Hippocampal formation (tissue), 2 donors: ENCODE measurements at places on chromosomes 4 and X.

DNA sequence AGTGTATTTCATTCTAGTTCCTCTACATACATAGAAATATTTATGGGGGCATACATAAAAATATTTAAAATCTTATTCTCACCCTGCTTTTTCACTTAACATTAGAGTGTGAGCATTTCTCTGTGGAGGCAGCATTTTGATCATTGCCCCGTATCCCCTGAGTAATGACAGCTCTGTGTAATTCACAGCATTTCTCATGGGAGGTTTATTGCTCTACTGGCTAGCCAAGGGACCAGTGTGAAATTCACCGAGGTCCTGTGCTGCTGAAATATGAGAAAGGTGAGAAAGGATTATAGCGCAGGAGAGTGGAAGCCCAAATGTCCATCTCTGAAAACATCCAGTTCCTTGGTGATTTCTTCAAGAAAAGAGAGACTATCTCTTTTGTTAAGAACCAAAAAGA lies 22.9 kb downstream of the PDGFC start:
- no peak for DNase-seq

- DNase-seq = no peak
Observed at GRCh38 chrX:87702795-87703194, 185.2 kb downstream of the KLHL4 start.

GRCh38 chrX:21764008-21764407 lies 6.1 kb upstream of the SMPX start:
- DNase-seq = no peak

DNA sequence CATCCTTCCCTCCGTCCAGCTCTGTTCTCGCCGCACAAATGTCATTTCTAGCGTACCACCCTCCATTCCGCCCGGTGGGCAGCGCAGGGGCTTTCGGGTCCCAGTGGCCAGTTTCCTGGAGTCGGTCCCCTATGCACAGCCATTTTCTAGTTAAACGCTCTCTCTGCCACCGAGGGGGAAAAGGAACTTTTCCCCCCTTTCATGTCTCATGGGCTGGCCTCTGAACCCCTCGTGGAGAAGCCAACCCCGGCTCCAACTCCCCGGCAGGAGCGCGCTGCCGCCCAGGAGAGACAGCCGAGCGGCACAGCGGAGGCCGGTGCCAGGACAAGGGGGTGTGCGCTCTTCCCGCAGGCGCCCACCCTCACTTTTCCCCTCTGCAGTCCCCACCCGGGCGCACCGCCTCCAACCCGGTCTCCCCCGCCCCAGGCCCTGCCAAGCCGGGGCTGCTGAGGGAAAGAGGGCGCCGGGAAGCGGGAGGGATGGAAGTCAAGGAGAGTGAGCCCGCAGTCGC lies 662 bp downstream of the APBB2 start:
- no peak for DNase-seq

- DNase-seq = no peak
Observed at GRCh38 chrX:42975906-42976305, 197.9 kb upstream of the PPP1R2C start.

GRCh38 chr4:152460488-152460887 lies 75.4 kb downstream of the FBXW7 start:
- DNase-seq = no peak

- DNase-seq = no peak
Observed at GRCh38 chr4:140157341-140157740, 3.4 kb upstream of the MAML3 start.

- DNase-seq = no peak
Observed at GRCh38 chr4:101555341-101555880, 208.1 kb upstream of the PPP3CA start.

DNA sequence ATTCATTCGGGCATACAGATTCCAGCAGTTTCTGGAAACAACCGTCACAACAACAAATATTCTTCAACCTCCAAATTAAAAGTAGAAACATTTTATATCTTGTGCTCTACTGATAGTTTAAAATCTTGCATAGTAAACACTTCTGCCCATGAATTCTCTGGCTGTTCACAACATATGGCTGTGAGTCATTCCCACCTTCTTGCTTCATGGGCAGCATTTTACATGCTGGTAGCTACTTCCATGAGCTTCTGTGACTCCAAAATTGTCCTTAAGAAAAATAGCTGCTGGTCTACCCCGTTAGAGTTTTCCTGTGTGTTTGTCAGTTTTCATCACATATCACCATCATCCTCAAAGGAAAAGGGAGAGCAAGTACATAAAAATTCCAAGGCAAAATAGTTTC lies 22.7 kb downstream of the PNPLA4 start:
- peak; percentile 9 for DNase-seq

GRCh38 chr4:171891038-171891437 lies 77.8 kb downstream of the GALNTL6 start:
- no peak for DNase-seq

DNA sequence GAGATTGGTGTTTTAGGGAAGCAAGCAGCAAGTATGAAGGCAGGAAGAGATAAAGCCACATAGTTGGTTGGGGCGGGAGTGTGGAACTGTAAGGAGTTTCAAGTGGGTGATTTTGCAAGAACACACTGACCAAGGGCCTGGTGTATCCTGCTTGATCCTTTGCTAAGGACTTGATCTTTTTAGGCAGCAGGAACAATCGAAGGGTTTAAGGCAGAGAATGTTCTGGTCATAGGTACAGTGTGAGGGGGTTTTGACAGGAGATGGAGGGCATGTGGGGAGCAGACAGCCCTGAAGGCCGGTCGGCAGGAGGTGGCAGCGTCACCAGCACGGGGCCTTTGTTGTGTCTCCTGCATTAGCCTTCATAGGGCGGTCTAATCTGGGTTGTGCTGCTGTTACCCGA lies 54.7 kb downstream of the FAM193A start:
- DNase-seq = no peak

DNA sequence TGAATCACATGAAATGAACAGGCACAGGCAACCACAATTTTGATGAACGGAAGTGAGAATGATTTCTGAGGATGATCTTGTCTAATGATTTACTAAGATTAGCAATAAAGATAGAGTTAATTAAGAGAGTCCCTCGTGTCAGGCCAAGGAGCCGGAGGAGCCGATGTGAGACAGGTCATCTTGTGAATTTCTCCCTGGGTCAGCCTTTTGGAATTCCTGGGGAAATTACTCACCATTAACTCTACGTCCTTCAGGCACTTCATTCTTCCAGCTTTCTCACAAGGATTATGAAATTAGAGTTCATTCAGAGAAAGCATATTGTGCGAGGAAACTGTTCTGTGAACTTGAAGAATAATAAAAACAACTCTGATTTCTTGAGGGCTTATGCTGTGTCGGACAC lies 86.7 kb downstream of the PSAPL1 start:
- DNase-seq = no peak

DNA sequence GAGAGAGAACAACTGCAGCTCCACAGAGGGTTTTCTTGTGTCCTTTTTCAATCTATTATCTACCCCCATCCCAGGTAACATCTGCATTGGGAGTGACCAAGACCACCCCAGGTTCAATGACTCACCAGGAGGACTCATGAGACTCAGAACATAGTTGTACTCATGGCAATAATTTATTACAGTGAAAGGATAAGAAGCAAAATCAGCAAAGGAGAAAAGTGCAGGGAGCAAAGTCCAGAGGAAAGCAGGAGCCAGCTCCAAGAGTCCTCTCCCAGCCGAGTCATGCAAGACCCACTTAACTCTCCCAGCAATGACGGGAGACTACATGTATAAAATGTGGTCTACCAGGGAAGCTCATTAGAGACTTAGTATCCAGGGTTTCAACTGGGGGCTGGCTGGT lies 129.5 kb upstream of the RBPJ start:
- DNase-seq = no peak

- no peak for DNase-seq
Observed at GRCh38 chrX:18210470-18210869, 10.2 kb downstream of the BEND2 start.

DNA sequence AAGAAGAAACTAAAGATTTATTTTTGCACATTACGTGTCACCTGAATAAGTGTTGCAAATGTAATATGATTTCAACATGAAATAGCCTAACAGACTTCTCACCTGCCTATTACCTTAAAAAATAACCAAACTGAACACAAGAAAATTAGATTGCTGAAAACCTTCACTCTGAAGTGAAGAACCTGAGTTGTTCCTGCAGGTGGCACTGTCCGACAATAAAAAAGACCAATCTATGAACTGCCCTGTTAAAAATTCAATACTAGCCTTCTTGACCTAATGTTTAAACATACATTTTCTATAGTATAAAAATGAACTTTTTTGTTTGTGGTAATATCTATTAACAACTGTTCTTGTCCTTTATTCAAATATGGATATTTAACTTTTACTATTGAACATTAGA lies 69.2 kb upstream of the PNPLA4 start:
- DNase-seq = peak; percentile 38

DNA sequence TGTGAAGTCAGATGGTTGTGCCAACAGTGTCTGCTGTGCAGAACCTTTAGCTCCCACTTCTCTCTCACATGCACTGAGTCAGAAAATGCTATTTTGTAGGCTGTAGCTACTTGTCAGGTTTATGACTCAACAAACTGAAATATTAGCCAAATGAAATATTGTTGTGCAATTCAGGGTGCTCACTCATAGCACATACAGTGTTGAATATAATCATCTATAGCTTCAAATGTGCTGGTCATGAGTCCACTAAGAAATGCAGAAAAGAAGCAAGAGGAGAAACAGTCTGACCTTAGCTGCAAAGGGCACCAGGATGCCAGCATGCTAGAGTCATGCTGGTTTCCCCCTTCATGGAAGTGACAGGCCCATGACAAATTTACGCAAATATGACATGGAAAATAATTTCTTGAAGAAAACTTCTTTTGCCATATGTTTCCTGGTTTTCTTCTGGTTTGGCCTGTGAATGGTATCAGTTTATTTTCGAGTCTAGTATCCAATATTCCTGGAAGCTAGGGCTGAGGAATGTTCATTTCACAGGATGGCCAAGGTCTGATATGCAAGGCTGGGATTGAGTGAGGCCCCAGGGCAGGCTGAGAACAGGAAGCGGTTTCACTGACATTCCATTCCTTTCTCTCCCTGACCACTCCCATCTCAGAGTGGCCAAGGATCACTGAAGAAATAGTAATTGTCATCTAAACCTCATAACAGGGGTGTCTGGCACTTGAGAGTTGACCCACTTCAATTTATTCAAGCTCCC lies 10.3 kb upstream of the CXCL2 start:
- no peak for DNase-seq

DNA sequence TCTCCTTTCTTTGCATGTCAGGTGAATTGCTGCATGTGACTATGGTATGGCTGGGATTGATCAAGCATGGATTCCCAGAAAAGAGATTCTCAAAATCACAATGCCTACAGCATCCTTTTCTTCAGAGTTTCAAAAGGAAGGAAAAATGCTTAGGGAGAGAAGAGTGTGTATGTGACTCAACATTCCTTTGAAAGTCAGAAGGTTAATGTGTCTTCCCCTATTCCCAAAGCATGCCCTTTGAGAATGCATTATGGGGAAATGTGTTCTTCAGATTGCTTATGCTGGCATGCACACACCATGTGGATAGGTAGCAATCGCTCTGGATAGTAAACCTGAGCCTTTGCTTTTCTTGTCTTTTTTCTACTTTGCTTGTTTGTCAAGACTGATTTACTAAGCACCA lies 78.5 kb downstream of the ELOVL6 start:
- no peak for DNase-seq

DNA sequence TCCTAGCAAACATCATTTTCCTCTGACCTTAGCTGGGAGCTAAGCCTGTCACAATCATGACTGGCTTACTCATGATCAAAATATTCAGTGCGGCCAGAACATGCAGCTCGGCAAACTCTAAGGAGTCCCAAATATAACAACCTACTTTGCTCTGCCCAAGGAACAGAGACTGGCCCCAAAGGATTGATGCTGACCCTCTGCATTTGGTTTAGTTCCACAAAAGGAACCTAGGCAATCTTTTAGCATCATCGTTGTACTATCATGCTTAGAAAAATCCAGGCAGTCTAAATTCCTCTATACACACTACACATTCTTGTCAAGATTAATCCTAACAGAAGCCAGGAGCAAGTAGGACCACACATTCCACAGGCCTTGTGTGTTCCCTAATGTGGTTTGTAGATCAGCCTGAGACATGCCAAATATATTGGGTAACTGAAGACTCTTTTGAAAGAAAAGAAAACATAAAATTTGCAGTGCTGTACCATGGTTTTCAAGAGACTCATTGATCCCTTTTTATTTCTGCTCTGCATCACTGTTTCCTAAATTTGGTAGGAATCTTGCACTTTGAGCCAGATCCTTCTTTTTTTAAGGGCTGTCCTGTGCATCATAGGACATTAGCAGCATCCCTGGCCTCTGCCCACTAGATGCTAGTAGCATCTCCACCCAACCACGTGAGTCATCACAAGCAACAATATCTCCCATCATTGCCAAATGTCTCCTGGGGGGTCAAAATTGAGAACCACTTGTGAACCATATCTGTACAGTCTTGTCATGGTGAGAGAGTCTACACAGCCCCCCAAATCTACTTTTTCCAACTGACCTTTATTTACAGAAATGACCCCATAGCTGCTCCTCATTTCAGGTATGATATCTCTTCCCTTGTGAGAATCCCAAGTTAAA lies 17.6 kb upstream of the CC2D2A start:
- no peak for DNase-seq
